Fibroblast of the aortic adventitia (primary cell): ENCODE measurements at places on chromosomes 2 and 18. TPM values are rescaled to one million over a fixed set of nuclear protein-coding genes. Genes with fewer than 3 reads are reported as not detected.

Gene SERPINB10
- not detected in 2 replicates for total RNA-seq

DNA sequence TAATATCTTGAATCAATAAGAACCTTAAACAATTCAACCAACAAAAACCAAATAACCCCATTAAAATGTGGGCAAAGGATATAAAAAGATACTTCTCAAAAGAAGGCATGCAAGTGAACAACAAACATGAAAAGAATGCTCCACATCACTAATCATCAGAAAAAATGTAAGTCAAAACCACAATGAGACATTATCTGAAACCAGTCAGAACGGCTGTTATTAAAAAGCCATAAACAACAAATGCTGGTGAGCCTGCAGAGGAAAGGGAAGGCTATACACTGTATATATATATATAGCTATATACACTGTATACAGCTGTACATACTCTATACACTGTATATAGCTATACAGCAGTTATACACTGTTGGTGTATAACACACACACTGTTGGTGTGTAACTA lies 47.8 kb upstream of the GALNT13 start:
- no peak for DNase-seq

Gene LGALSL
- total RNA-seq, result 5.0 and 11.0 TPM in 2 replicates

DNA sequence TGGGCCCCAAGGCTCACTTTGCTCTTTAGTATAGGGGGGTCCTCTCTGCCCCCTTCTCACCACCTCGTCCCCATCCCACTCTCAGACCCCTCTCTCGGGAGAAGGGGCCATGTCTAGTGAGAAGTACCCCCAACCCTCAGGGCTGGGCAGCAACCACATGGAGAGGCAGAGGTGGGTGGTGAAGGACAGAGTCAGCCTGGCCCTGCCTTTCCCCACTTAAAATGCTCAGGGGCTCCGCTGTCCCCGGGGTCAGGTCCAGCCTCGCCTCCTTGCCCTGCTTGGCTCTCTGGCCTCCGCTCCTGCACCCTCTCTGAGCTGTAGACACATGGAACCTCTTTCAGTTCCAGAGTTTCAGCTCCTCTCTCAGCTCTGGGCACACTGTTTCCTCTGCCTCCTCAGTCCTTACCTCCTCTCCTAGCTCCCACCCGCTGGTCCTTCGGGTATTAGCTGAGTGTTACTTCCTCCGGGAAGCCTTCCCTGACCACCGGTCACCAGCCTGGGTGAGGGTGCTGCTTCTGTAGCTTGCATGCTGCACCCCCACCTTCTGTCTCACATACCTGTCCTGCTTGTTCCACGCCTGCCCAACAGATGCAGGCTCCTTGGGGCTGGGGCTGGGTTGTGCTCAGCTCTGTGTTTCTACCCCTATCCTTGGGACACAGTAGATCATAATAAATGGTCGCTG lies 79.5 kb upstream of the OTOF start:
- DNase-seq, result no peak

- DNase-seq, result no peak
Observed at GRCh38 chr2:85356186-85356585, 1.6 kb downstream of the ELMOD3 start.

- no peak for DNase-seq
Observed at GRCh38 chr2:176004934-176005333, 2.9 kb upstream of the LNPK start.

GRCh38 chr2:111062417-111062816 lies 58.3 kb upstream of the BCL2L11 start:
- no peak for DNase-seq

Gene MAPK4
- total RNA-seq, result under 0.01 TPM in 1 of 2 replicates, not detected in the other

Gene FBXO15
- 0.27 and 0.49 TPM in 2 replicates for total RNA-seq

Gene RAB6C
- total RNA-seq, result not detected in 2 replicates

Gene TFPI
- total RNA-seq, result 72.5 and 596 TPM in 2 replicates

Gene POTEC
- under 0.01 TPM in 1 of 2 replicates, not detected in the other for total RNA-seq
